AG04450 (cell line): ENCODE measurements at places on chromosomes 4 and X.
A peak's percentile ranks its signal among the peaks of the same experiment; 100 is the strongest.

DNA sequence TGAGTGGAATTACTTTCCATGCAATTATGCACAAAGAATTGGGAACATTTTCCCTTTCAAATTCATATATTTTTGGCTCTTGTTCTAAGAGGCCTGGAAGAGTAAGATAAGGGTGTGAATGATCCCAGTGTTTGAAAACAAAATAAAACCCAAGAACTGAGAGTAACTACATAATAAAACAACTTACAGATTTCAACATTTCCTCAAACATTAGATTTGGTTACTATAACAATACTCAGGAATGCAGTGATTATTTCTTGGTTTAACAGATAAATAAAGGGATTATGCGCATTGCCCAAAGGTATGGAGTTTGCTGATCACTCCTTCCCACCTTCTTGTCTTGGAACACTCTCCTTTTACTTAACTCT, 292.5 kb downstream of the CAMK2D start:
- DNase-seq, result no peak

DNA sequence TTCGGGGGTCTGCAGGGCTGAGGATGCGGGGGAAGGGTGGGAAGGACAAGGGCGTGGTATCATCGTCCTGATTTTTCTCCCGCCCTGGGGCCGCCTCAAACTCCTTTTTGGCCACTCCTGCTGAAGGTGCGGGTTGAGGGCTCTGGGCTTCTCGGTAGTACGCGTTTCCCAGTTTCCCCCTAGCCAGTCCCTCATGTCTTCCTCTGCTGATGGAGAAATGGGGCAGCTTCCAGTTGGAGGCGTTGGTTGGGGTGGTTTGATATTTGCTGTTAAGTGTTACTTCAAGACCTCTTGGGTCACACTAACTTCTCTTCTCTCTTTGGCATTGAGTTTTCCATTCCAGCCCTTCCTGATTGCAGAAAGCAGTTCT, 482 bp downstream of the GSTCD start:
- no peak for DNase-seq

- no peak for DNase-seq
These were observed 22.1 kb downstream of the TMEM131L start for GRCh38 chr4:153488006-153488891.

DNA sequence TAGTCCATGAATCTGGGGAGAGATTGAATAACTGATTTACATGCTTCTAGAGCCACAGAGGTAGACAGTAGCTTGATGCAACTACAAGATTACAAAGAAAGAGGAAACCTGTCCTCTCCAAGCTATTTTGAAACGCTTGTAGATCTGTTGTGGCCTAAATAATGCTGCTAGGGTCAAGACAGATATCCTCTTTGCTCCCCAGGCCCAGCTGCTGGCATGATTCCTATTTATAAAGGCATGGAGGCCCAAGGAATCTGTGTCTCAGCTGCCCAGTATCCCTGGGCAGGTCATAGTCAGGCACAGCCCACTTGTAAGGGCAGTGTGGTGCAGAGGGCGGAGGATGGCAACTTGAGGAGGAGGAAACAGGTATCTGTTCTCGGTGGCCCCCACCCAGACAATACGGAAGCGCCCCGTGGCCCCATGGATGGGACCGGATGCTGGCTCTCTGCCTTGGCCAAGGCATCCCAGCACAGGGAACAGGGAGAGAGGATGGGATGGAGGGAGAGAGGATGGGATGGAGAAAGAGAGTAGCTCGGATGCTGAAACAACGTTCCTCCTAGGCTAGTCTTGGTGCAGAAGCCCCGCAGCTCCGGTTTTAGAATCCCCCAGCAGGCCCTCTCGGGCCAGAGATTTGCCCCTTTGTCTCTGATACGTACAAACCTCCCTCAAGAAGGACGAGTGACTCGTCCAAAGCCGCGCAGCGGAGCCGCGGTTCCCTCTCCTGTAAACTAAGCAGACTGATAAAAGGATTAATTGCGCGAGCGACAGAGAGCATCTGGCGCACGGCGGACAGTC, 767 bp upstream of the SMIM20 start:
- DNase-seq, result no peak

- no peak for DNase-seq
These were observed 70.0 kb upstream of the RLIM start for GRCh38 chrX:74684466-74684865.

DNA sequence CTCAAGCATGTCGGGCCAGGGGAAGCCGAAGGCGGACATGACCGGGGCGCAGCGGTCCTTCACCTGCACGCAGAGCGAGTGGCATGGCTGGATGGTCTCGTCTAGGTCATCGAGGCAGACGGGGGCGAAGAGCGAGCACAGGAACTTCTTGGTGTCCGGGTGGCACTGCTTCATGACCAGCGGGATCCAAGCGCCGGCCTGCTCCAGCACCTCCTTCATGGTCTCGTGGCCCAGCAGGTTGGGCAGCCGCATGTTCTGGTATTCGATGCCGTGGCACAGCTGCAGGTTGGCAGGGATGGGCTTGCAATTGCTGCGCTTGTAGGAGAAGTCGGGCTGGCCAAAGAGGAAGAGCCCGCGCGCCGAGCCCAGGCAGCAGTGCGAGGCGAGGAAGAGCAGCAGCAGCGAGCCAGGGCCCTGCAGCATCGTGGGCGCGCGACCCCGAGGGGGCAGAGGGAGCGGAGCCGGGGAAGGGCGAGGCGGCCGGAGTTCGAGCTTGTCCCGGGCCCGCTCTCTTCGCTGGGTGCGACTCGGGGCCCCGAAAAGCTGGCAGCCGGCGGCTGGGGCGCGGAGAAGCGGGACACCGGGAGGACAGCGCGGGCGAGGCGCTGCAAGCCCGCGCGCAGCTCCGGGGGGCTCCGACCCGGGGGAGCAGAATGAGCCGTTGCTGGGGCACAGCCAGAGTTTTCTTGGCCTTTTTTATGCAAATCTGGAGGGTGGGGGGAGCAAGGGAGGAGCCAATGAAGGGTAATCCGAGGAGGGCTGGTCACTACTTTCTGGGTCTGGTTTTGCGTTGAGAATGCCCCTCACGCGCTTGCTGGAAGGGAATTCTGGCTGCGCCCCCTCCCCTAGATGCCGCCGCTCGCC, at the start of gene SFRP2:
SFRP2 (minus strand) TSS at position 671 of the 864 bp plus-strand sequence; CDS start at position 423, 248 bp downstream.
- DNase-seq, result no peak

- DNase-seq, result no peak
These were observed 410.3 kb upstream of the RASGEF1B start for GRCh38 chr4:81881855-81882621.

DNA sequence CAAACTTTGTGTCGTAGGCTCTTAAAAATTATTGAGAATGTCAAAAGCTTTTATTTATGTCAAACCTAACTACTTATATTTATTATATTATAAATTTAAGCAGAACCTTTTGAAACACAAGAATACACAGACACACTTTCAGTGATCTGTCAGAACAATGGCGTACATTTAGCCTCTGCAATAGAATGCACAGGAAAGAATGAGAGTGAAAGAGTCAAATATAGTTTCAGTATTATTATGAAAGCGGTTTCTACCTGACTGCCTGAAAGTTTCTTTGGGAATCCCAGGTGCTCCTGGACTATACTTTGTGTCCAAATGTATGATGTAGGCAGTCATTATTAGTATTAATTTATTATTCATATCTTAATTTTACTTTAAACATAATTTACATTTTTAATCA, 872.0 kb upstream of the AGA start:
- no peak for DNase-seq

- DNase-seq, result no peak
These were observed 26.5 kb downstream of the RASSF6 start for GRCh38 chr4:73593631-73594241.

GRCh38 chr4:18631586-18631985, 610.0 kb upstream of the LCORL start:
- no peak for DNase-seq

- DNase-seq, result no peak
These were observed 55.5 kb upstream of the PAK3 start for GRCh38 chrX:111040377-111041017.

GRCh38 chrX:86295293-86295692, 147.0 kb downstream of the DACH2 start:
- no peak for DNase-seq

GRCh38 chrX:46573892-46574773, 568 bp downstream of the CHST7 start:
- no peak for DNase-seq

DNA sequence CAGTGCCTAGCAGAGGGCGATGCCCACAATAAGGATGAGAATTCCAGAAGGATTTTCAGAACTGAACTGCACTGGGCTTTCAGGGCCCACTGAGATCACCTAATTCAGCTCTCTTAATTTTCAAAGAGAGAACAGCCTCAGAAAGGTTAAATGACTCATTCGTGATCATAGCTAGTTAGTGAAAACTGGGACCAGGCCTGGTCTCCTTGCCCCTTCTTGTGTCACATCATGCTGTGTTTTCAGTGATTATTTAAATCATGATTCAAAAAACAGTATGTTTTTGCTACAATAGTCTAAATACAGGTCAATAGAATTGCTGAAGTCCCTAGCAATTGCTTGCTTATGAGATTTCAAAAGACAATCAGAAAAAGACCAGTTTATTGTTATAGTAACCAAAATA, 136.4 kb upstream of the PLAC1 start:
- DNase-seq, result no peak

DNA sequence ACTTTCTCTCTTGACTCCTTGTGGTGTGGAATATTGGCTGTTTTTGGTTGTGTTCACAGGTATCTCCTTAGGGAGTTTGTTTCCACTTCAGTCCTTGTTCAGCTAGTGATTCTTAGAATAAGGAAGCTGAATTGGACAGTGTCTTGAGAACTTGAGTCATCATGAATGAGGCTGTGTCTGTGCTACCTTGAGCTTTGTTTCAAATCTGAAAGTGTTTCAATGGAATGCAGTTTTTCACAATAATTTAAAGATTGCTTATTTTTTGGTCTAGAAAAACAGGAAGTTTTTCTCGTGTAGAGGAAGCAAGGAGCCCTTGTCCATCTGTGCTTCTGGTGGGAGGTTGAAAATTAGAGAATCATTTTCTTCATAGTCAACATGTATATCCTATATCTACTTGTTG, 76.5 kb downstream of the ZNF518B start:
- no peak for DNase-seq

GRCh38 chrX:110087485-110088356, 84.8 kb downstream of the TMEM164 start:
- DNase-seq, result peak; percentile 81

GRCh38 chr4:56806666-56807065, 14.8 kb downstream of the SPINK2 start:
- DNase-seq, result no peak

GRCh38 chr4:40316782-40317635, 18.1 kb upstream of the CHRNA9 start:
- DNase-seq, result peak; percentile 69

DNA sequence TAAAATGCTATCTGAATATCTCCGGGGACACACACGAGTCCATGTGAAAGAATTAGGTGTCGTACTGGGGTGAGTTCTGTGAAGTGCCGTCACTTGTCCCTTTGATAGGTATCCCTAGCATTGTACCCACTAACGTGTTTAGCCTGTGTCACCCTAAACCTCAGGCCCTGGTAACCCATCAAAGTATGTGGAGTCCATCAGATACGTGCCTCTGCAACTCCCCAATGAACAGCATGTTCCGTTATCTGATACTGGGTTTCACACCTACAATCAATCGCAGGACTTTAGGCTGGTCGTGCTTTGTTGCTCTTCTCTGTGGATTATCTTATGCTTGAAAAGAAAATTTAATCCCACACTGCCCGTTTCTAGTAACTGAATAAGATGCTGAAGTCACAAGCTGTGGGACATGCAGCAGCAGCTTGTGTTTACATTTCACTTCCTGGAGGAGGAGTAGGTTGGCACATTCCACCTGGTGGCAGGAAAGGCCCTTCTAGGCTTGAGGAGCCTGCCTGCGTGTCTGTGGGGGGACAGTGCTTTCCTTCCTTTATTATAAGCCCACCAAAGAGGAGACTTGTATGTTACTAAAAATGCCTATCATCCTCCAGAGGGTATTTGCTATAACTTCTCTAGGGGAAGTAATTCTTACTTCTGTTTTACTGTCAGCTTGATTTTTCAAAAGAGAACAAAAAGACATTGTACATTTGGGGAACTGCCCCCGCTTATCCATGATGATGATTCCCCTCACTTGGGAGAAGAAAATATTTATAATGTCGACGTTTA, 127.2 kb downstream of the FNIP2 start:
- DNase-seq, result no peak

GRCh38 chrX:38563030-38563429, 1.7 kb downstream of the TSPAN7 start:
- DNase-seq, result no peak

- no peak for DNase-seq
These were observed 642.9 kb downstream of the STPG2 start for GRCh38 chr4:97500423-97500822.

DNA sequence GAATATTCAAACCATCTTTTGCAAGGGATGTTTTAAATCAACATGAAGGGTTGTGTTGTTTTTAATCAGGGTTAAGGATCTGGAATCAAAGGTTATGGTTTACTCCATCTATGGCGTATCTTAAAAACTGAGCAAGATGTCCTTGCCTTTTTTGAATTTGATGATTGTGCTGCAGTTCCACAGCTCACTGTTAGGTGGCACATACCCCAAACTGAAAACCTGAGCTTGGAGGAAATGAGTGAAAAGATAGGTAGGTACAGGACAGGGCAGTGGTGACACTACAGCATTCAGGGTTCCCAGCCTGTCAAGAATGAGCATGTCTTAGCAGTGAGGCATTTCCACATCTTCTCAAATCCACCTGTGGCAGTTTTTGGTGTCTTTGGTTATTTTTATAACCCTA, 13.1 kb upstream of the EOLA1 start:
- DNase-seq, result no peak

DNA sequence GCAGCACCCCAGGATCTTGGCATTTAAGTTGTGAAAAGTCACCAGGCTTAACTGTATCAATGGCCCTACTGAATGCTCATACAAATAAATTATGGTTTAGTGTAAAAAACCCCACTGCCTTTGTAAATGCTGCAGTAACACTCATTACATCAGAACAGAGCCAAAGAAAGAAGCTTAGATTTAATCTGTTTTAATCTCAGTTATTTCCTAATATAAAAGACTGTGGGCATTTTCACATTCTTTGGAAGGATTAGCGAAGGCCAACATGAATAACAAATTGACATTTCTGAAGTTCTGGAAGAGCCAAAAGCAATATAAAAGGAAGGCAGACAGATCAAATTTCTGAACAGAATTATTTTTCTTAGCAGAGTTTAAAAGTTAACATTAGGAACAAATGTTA, 140.0 kb upstream of the HCCS start:
- DNase-seq, result no peak

- peak; percentile 1 for DNase-seq
These were observed 36.7 kb downstream of the DIAPH2 start for GRCh38 chrX:96721354-96721753.

GRCh38 chr4:41509451-41509866, 28.5 kb upstream of the LIMCH1 start:
- no peak for DNase-seq

DNA sequence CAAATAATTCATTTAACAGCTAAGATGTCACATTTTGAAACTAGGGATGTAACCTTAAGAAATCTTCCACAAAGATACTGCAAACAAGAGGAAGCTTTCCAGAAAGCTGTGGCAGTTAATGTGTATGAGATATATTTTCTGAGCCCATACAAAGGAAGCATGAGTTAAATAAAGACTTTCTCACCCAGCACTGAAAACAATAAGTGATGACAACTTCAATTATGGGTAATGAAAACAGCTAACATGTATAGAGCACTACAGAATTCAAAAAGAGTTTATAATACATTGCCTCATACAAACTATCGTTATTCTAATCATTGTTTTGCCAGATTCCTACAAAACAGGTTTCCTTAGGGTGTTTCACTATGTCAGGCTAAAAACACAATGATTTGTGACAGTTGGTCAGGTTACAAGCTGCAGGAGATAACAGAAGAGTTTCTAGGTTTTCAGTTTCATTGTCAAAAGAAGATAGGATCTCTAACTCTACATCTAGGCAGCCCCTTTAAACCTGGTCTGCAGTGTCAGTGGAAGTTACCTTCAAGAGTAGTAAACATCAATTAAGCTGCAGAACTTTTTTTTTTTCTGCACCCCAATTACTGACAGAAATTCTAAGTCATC, 618.1 kb upstream of the ADGRL3 start:
- DNase-seq, result no peak
